ENCODE measurements at places on chromosomes 6 and 20. TPM values are rescaled to one million over a fixed set of nuclear protein-coding genes. Genes with fewer than 3 reads are reported as not detected.

Gene KHDC1
- 10.2 TPM for polyA plus RNA-seq

Gene SLA2
- polyA plus RNA-seq, result 1.3 TPM

Gene PI3
- polyA plus RNA-seq, result not detected

Gene GSTA1
- polyA plus RNA-seq, result 5.0 TPM

Gene ZC2HC1B
- polyA plus RNA-seq, result not detected

Gene NCOA5
- 54.3 TPM for polyA plus RNA-seq

Gene ERVFRD-1
- 0.05 TPM for polyA plus RNA-seq
